ENCODE measurements at places on chromosomes 3 and 15.

- DNase-seq: no peak
These were observed 262.5 kb downstream of the SCAPER start for GRCh38 chr15:76642671-76643070.

- no peak for DNase-seq
These were observed 282.4 kb downstream of the ARPP21 start for GRCh38 chr3:35921718-35922117.

GRCh38 chr3:44499149-44499898, 21.9 kb upstream of the ZNF445 start:
- no peak for DNase-seq

GRCh38 chr3:16303037-16303575, 38.1 kb downstream of the OXNAD1 start:
- DNase-seq: no peak

- no peak for DNase-seq
These were observed 478.0 kb downstream of the GABRG3 start for GRCh38 chr15:27448986-27449385.

DNA sequence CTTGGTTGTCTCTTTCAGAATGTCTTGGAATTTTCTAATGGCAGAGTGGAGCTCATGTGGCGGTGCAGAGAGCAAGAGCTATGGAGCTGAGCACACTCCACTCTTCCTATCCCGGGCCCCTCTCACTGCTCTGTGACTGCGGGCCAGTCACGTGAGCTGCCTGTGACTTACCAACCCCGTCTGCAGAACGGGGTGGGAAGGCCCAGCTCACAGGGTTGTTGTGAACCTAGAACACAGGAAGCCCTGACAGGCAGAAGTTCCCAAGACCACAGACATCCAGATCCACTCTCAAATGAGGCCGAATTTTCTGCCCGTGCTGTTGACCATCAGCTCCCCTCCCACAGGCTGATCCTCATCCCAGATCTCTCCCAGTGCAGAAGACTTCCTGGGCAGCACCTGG, 35.5 kb upstream of the PLXNA1 start:
- no peak for DNase-seq

- no peak for DNase-seq
These were observed 470.9 kb upstream of the CDIN1 start for GRCh38 chr15:36108541-36108940.

GRCh38 chr3:129845956-129846355, 47.6 kb downstream of the TMCC1 start:
- DNase-seq: no peak

- no peak for DNase-seq
These were observed 212.5 kb upstream of the COL8A1 start for GRCh38 chr3:99425930-99426329.

DNA sequence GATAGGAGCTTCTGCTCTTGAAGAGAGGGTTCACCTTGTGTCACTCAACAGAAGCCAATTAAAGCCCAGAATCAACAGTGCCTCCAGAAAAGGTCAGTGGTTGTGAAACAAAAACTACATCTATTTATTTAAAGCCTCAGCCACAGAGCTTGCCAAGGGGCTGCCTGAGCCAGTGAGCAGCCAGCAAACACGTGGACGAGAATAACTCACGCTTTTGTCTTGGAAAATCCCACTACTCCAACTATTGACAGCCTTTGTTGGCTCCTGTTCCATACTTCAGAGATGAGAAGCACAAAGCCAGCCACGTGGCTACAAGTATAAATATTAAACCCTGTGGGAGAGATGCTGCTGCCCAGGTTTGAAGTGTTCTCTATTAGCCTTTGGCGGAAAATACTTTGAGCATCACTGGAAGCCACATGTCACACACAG, 10.3 kb downstream of the GPR156 start:
- DNase-seq: no peak

GRCh38 chr3:169847896-169848295, 21.8 kb downstream of the LRRC31 start:
- no peak for DNase-seq

DNA sequence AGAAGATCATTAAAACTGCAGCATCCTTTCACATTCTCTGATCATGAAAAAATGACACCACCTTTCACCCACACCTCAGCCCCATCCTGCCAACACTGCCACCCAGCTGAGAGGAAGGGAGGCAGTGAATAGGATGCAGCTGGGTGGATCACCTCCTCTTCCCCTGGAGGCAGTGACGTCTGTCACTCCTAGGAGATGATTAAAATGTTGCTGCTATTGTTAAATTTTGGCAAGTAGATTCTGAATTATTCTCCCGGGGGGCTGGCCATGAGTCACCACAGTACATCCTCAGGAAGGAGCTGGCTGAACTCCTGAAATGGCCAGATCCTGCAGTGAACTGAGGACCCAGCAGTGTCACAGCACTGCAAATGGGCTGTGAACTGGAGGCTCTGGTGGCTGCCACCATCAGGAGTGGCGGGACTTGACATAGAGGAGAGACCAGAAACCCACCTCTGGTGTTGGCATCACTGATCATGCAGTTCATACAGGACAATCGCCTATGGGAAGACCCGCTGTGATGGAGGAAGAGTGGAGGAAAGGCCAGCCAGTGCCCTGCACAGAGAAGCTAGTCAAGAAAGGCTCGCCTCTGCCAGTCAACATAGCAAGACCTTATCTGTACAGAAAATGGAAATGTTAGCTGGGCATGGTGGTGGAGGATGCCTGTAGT, 199.1 kb downstream of the FAM43A start:
- DNase-seq: no peak

DNA sequence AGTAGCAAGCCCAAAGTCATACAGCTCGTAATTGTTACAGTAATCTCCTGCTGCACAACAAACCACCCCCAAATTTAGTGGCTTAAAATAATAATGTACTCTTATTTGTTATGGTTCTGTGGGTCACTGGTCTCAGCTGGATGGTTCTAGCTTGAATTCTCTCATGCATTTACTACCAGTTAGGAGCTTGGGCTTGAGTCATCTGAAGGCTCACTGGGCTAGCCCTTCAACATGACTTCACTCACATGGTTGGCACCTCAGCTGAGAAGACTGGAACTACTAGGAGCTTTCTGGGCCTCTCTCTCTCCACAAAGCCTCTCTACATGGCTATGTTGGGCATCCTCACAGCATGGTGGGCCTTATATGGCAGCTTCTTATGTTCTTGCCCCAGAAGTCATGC, 12.5 kb downstream of the PCOLCE2 start:
- no peak for DNase-seq

DNA sequence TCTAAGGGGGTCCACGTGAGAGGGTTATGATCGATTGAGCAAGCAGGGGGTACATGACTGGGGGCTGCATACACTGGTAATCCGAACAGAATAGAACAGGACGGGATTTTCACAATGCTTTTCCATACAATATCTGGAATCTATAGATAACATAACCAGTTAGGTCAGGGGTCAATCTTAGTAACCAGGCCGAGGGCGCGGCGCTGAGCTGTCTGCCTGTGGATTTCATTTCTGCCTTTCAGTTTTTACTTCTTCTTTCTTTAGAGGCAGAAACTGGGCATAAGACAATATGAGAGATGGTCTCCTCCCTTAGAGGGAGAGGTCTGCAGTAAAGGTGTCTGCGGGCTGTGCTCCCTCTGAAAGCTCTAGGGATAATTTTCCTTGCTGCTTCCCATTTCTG, 261.3 kb downstream of the XXYLT1 start:
- DNase-seq: no peak

GRCh38 chr3:129962600-129962999, 11.9 kb upstream of the TRH start:
- no peak for DNase-seq

GRCh38 chr3:79926522-79926921, 158.7 kb upstream of the ROBO1 start:
- DNase-seq: no peak

GRCh38 chr3:89851974-89852621, 744.7 kb downstream of the EPHA3 start:
- DNase-seq: no peak

DNA sequence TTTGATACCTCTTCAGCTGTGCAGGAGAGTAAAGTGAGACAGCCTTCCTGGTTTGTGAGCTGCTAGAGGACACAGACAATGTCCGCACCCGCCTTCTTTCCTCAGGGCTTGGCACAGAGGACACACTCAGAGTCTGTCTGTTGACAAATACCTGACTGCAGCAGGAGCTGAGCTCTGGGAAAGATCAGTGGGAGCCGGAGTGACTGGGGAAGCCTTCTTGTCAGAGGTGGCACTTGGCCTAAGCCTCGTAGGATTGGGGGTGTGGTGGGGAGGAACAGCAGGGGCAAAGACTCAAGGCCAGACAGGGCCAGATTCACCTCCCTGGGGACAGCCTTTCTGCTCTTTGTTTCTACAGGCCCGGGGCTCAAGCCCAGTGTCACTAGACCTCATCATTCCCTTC, 3.3 kb upstream of the IL17RC start:
- no peak for DNase-seq

DNA sequence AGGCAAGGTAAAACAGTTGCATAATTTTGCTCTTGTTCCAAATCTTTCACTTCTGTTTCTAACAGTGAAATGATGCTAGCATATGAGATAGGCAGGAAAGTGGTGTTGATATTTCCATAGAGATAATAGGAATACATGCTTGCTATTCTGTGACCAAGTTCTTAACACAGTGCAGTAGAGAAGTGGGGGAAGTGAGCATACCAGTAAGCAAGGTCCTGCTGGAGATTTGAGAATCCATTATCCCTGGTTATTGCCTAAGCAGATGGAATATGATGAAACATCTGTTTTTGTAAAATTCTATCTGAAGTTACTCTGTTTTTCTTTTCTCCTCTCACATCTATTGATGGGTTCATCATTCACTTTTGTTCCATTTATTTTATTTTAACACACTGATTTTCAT, 28.7 kb downstream of the USP8 start:
- no peak for DNase-seq

DNA sequence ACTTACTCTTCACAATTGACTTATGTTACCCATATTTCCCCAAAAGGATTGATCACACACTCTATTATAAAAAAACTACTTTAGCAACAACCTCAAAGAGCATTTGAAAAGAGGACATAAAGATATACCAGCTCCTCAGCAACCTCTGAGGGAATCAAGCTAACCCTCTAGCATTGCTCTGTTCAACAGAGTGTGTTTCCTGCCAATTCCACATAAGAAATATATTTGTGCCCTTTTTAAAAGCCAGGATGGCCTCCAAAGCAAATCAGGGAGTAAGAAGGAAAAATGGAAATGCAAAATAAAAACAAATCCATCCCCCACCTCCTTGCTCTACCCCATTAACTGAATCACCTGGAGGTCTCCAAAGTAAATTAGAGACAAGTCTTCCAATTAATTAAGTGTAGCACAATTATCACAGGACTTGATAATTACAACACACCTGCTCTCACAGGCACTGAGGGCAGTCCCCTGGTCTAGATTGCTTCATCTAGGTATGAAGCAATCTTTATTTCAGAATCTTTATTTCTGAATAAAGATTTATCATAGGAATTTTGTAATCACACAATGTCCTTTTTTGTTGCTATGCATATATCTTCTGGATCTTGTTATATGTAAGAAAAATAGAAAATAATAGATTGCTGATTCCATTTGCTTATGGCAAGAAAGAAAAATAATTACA, 34.8 kb downstream of the GPR176 start:
- no peak for DNase-seq

- DNase-seq: no peak
These were observed 34.2 kb upstream of the OCA2 start for GRCh38 chr15:28133281-28133680.

DNA sequence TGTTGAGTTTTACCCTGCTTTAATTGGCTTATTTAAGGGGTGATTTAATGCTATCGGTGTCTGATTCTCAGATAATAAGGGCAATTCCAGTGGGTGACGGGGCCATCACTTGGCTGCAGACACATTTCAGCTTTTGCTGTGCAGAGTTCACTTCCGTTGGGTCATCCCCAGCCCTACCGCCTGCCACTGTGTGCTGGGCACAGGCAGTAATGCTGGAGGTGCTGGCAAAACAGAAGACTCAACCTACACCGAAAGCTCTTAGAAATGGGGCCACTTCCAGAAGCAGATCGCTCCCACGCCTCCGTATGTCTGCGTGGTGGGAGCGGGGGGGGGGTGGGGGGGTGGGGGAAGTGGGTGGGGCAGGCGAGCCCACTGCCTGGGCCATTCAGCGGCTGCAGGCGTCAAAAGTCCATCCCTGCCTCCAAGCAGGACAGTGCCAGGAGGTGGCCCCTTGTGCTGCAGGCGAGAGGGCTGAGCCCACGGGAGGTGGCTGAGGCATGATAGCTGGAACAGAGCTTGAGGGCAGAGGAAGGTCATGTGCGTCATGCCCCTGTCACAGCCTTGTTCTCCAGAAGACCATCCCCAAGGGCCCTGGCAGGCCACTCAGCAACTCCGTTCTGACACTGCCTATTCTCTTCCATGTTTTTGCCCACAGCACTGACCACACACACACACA, 128.3 kb downstream of the ATP10A start:
- DNase-seq: no peak

DNA sequence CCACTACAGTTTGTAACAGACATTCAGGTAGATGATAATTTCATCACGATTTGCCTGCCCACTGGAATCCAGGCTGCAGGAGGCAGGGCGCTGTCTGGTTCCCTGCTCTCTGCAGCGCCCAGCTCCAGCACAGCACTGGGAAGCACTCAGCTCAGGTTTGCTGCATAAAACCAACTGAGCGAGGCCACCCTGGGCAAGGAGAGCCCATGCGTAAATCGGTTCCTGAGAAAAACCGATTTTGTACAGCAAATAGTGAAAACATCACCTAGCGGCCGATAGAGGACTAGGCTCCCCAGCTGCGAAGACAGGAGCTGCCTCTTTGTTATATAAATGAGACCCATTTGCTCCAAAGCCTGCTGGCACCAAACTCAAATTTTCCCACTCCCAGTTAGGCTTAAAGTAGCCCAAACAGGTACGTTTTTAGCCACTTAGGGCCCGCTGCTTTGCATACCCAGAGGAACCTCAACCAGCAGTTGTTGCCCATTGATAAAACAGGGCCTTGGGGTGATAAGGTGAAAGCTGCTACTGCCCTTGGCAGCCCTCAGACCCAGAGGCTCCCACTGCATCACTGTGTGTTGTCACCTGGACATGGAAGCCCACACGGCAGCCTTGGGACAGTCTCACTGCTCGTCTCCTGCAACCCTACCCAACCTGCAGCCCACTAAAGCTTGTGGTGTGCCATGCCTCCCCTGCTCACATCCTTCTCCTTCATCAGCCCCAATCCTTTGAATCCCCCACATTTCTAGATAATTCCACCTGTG, 47.5 kb downstream of the ALDH1L1 start:
- DNase-seq: no peak

DNA sequence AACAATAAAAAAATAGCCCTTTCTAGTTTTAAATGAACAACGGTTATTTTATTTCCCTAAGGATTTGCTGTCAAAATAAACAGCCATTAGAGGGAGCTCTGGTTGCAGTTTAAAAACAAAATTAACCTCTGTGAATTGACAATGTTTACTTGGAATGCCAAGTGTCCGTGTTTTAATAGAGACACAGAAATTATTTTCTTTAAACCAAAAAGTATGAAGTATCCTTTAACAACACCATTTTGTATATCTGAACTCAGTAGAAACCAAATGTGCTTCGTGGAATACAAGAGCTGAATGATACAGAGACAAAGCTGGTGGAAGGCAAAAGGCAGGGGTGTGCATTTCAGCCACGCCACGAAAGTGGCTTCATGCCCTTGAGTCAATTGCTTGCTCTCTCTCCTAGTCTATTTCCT, 74.4 kb downstream of the MOBP start:
- DNase-seq: no peak
